ENCODE measurements at places on chromosomes 12 and 14.

- DNase-seq: peak; percentile 43
Measured at GRCh38 chr12:116222358-116222757, 55.1 kb downstream of the MED13L start.

DNA sequence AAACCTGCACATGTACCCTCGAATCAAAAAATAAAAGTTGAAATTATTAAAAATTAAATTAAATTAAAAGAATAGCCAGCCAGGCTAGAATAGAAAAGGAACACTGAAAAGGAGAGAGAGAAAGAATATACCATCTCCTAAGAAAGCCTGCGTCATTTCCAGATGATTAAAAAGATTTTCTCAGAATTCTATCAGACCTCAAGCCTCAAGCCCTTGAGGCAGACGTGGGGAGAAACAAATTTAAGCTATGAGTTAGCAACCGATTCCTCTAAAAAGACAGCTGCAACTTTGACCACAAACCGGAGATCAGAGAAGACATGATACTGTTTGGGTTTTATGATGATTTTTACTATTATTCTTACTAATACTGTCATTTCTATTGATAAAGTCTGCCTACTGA lies 138.3 kb downstream of the KSR2 start:
- DNase-seq: no peak

DNA sequence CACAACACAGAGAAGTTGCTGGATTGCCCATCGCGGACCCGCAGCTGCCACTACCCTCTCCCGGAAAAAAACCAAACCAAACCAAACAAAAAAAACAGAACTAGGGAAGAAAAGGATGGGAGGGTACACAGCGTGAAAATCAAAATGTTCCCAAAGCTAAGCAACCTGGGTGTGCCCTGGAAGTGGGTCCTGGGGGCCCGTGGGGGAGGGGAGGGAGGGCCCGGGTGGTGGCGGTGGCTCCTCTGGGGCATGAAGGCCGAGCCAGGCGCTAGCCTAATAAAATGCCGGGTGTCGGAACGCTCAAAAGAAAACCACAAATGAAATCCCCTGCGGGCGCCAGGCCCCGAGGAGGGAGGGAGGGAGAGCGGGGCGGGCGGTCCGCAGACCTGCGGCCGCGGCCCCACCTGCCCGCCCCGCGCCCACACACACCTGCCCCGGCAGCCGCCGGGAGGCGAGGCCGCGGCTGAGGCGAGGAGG lies 787 bp downstream of the HECTD4 start:
- no peak for DNase-seq

DNA sequence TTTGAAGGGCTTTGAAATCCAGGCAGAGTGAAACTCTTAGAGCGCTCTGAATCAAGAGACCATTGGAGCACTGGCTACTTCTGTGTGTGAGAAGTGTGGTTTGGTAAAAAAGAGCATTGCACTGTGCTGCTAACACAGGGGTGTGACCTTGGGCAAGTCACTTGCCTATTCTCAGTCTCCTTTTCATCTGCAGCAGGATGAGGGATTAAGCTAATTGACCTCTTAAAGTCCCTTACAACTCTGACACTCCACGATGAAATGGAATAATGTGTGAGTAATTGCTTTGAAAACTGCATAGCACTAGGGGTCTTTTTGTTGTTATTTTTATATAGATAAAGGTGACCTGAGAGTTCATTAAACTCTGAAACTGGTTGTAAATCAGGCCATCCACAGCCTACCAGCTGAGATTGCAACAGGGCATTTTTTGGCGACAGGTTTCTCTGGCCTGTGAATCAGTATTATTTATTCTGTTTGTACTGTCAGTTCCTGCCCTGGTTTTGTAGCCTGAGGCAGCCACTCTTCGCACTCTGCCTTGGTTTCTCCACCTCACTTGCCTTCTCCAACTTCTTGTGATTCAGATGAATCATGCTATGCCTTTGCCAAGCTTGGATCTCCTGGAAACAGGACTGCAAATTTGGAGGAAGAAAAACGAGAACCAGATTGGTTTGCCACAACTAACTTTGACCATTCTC lies 159.9 kb upstream of the PARP11 start:
- DNase-seq: peak; percentile 50

- no peak for DNase-seq
Measured at GRCh38 chr12:8057306-8057705, 8.9 kb downstream of the C3AR1 start.

GRCh38 chr12:118645219-118645618 lies 268.9 kb downstream of the SUDS3 start:
- no peak for DNase-seq

DNA sequence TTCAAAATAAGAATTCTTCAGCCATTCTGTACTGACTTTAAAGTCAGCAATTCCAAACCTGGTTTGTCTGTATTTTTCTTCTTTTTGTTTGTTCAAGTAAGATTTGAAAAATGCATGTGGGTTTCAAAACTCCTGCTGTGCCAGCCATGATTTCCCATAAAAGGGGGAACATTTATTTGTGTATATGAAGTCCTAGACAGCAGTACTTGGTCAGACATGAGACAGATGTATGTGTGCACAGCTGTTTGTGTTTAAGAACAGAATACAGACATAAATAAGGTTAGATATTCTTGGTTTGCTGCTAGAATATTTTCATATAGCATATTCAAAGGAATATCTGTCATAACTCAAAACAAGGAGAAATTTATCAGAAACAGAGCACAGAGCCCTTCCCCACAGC lies 236.0 kb downstream of the ADAMTS20 start:
- DNase-seq: no peak

- no peak for DNase-seq
Measured at GRCh38 chr14:90759370-90760077, 56.7 kb downstream of the TTC7B start.

DNA sequence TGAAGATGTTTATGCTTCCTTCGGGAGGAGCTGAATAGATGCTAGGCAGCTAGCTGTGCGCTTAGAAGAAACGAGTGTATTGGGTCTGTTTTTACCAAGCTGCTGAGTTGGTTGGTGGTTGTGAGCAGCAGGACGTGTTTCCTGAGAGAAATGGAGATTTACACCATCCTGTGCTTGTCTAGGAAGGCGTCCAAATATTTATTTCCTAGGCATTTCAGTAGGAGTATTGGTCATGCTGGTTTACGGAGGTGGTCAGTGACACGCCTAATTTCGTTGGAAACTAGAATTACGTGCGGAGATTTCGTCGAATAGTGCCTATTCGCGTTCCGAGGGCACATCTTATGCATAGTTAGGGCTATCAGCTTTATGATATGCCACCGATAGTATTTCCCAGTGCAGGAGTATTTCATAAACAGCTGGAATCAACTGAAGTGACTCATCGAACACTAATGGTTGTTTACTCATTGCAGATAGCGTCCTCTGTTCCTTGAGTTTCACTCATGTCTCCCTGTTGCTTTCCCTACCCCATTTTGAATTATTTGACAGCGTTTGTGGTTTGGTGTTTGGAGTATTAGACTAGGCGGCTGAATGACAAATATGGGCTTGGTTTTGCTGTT lies 780 bp downstream of the TBC1D15 start:
- peak; percentile 63 for DNase-seq

DNA sequence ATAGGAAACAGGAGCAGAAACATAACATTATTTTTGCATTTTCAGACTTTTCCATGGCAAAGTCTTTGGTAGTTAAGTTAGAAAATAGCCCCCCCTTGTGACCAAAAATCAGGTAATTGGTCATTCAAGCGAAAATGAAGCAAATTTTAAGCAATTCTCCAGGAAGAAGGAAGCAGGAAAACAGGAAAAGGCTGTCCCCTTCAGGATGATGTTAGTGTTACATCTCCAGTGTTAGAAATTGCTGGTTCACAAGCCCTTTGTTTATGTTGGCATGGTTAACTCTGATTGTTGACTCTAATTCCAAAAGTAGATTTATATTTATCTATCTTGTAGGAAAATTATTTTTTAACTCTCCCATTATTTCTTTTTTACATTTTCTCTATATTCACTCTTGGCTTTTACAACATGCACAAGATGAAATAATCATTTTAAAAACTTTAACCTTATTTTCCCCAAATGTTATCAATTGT lies 18.8 kb upstream of the GAS2L3 start:
- DNase-seq: peak; percentile 53

GRCh38 chr12:57461276-57461916 lies 1.8 kb downstream of the GLI1 start:
- DNase-seq: no peak

DNA sequence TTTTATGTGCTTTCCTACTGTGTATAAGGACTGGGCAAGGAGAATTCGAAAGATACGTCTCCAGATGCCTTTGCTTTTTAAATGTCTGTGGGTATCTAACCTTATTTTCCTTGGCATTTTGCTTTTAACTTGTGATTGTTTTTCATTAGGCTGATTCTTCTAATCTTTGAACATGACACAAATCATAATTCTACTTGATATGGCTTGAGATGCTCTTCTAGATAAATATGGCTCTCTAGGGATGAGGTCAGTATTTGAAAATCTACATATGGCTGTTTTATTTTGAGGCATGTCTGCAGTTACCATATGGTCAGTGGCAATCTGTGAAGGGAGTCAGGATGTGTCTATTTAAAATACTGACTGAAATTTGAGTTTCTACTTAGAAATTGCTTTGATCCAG lies 139.2 kb downstream of the SLC2A13 start:
- DNase-seq: no peak

DNA sequence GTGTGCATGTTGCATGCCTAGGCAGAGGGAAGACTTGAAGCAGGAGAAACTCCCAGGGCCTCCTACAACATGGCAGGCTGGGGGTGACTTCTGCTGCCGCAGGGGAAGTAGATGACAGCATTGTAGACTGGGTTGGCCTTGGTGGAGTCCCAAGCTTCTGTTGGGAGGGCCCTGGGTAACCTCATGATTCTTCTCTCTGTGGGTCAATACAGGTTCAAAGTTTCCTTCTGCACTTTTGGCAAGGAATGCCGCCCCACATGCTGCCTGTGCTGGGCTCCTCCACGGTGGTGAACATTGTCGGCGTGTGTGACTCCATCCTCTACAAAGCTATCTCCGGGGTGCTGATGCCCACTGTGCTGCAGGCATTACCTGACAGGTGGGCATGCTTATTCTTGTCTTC lies 78.4 kb upstream of the RIC8B start:
- DNase-seq: no peak

DNA sequence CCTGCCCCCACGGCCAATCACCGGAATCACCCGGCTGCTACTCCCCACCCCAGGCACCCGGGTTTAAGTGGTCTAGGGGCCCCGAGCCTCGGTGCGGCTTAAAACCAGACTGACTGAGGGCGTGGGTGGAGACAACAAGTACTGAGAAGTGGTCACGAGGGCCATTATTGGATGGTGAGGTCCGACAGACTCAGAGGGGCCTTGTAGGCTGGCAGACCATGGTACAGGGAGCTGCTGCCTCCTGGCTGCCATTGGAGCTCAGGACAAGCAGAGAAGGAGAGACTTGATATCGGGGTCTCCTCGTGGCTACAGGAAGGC lies 54.1 kb downstream of the FBRSL1 start:
- DNase-seq: no peak

DNA sequence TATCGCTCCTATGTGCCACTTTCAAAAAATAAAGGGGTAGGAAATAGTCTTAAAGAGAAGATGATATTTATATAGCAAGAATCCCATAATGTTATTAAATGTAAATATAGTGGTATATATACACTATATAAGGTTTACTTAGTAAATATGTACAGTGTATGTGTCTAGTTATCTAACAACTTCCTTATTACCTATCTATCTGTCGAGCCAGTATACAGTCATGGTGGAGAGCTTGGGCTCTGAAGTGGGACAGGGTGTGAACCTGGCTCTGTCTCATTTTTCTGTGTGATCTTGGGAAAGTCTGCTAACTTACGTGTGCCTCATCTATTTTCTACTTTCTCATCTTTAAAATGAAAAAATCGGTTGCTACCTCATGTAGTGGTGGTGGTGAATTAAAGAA lies 62.8 kb upstream of the SINHCAF start:
- DNase-seq: no peak

DNA sequence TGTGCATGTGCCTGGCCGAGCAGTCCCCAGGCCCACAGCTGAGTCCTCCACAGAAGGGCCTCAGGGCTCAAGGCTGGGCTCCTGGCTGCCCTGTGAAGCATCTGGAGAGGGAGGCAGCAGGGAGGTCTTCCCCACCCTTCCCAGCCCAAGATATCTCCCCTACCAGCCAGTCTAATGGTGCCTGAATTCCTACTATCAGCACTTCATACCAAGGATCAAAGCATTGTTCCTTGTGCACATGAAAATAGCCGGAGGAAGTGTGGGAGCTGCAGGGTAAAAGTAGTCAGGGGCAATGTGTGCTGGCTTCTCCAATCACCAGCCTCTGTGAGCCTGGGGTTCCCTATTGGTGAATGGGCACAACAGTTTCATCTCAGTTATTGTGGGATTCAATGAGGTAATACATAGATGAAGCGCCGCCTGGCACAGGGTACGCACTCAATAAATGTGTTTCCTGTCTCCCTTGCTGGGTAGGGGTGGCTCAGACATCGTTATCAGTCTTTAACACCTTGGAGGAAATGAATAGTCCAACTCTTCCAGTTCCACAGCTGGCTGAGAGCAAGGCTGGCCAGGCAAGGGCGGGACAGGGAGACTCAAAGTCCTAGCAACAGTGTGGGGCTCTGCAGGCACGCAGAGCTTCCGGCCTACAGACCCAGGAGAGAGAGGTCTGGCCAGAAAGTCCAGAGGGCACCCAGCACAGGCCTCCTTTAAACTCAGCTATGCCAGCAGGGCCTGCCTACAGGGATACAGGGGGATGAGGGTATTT lies 39.1 kb upstream of the PNMA1 start:
- DNase-seq: no peak

DNA sequence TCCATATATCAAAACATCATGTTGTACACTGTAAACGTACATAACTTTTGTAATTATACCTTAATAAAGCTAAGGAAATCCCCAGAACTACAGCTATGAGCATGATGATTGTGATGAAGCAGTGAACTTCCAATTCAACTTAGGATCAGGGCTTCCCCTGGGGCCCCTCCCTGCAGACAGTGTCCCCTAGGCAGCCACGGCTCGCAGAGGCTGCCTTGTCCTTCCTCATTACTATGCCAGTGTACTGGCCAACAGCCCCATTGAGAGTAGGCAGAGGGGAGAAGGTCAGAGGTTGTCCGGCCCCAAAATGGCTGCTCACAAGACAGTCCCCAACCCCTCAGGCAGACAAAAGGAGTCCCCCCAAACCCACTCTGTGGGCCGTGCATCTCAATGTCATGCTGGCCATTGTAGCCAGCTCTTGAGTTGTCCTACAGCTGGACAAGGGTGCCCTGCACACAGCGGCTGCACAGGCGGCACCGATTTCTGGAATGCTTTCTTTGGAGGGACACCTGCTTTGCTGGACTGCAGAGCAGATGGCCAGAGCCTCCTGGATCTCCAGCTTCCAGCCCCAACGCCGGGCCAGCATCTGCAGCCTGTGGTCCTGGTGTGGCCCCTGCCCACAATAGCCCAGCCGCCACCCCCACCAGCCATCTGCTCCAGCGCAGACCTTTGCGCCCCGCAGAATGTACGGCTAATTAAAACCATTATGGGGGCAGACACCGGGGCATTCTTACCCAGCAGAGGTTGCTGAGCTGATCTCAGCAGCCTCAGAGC lies 46.1 kb downstream of the NIN start:
- DNase-seq: no peak

DNA sequence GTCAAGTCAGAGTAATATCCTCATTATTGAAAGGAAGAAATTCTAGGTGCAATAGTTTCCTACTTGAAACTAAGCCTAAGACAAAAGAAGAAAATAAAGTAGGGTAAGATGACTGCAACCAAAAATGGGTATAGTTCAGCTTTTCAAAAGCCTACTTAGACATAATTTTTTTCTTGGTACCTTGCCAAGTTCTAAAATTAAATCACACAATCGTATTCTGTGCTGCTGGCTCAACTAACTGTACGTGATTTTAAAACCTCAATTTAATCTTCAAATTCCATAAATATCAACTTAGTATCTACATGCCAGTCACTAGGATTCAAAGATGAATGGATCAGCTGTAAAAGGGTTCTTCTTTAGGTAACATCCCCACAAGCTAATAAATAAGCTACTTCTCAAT lies 56.9 kb downstream of the SCAF11 start:
- DNase-seq: no peak

All from GM04503 (cell line).